NCI-H2171 (cell line): ENCODE measurements at places on chromosomes 3 and 15.

- DNase-seq, result no peak
Observed at GRCh38 chr3:131140891-131141290, 114.2 kb downstream of the NEK11 start.

GRCh38 chr3:61863579-61863978 lies 302.2 kb downstream of the PTPRG start:
- no peak for DNase-seq

DNA sequence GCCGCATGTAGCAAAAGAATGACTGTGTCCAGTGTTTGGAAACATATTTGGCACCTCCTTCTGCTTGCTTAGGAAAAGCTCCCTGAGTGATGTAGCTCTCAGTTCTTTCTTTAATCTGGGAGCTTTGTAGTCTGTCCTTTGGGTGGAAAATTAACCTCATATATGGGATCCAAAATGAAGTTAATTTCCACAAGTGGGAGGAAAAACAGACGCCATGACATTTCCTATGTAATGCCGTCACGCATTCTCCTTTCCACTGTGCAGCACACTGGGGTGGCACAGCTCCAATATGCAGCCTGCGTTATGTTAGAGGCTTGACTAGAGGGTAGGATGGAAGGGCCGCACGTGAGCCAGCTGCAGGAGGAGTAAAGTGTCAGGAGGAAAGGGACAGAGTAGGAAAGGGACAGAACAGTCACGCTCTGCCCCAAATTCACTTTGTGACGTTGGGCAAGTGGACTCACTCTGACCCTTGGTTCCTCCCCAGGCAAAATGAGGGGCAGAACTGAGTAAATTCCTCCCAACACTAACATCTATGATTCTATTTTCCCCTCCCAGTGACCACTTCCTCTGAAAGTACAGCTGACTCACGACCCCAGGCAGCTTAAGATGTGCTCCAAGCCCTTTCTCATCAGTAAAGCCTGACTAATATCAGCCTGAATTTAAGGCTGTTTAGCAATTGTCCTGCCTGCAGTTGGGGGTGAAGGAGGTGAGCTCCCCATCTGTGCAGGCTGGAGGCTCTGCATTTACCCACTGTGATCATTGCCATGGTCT lies 176.5 kb upstream of the PFN2 start:
- DNase-seq, result no peak

DNA sequence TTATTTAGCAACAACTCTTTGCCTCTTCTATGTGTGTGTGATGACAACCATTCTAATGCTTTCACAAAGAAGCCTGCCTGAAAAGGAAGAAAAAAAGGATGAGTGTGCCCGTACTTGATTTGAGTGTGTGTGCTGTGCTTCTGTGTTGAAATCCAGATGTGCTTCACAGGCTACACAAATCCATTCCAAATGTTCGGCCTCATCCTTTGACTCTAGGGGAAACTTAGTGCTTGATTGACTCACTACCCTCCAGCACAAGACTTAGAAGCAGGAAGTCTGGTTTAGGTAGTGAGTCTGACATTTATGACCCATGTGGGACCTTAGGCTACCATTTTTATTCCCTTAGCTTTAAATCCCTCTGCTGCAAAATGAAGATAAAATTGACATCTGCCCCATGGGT lies 108.8 kb upstream of the PLAAT1 start:
- DNase-seq, result no peak

GRCh38 chr3:62367763-62368195 lies 5.6 kb downstream of the FEZF2 start:
- DNase-seq, result no peak

DNA sequence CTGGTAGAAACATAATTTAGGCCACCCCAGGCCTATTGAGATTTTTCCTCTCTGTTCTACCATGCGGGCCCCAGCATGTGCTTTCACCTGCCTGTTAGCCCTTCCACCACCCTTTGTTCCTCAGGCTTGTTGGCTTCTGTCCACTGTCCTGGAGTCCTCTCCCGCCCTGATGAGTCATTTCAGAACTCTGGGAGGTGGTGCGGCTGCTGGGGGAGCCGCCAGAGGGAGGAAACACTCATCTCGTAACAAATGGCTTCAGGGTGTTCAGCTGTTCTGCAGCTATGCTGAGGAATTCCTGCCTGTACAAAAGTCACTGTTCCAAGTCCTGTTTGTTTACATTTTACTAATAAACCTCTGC lies 36.3 kb downstream of the LRTM1 start:
- DNase-seq, result no peak

GRCh38 chr3:119235151-119235550 lies 5.5 kb downstream of the B4GALT4 start:
- no peak for DNase-seq
